ENCODE measurements at places on chromosomes 5 and 9.
A peak's percentile ranks its signal among the peaks of the same experiment; 100 is the strongest.

- DNase-seq: no peak
These were observed 11.4 kb downstream of the JADE2 start for GRCh38 chr5:134536876-134537275.

DNA sequence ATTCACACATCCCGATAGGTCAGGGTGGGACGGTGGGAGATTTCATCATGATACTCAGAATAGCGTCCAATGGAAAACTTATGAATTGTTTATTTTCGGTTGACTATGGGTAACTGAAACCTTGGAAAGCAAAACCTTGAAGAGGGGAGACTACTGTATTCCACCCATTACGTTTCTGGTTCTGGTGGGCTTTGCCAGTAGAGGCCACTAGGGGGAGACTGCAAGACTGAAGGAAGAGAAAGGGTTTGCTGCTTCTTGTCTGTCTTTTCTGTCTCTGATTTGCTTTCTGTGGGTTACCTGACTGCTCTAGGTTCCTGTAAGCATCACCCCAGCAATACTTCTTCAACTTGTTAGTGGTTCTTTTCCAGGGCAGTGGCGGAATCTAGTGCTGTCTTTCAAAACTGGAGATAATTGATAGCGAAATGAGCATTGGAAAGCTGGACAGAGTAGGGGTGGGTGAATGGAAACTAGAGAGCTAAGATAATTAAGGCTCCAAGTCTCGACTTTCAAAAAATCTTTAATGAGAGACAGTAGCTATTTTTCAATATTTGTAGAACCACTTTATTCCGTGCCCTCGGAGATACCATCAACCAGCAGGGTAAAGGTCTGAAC is 27.0 kb downstream of the GRIN3A start:
- peak; percentile 43 for DNase-seq

- DNase-seq: no peak
These were observed 571.4 kb downstream of the ELAVL2 start for GRCh38 chr9:23254404-23255184.

GRCh38 chr5:55453211-55453610 is 81.6 kb downstream of the PLPP1 start:
- DNase-seq: peak; percentile 52

GRCh38 chr9:92328225-92328624 is 2.5 kb downstream of the CENPP start:
- DNase-seq: peak; percentile 42

DNA sequence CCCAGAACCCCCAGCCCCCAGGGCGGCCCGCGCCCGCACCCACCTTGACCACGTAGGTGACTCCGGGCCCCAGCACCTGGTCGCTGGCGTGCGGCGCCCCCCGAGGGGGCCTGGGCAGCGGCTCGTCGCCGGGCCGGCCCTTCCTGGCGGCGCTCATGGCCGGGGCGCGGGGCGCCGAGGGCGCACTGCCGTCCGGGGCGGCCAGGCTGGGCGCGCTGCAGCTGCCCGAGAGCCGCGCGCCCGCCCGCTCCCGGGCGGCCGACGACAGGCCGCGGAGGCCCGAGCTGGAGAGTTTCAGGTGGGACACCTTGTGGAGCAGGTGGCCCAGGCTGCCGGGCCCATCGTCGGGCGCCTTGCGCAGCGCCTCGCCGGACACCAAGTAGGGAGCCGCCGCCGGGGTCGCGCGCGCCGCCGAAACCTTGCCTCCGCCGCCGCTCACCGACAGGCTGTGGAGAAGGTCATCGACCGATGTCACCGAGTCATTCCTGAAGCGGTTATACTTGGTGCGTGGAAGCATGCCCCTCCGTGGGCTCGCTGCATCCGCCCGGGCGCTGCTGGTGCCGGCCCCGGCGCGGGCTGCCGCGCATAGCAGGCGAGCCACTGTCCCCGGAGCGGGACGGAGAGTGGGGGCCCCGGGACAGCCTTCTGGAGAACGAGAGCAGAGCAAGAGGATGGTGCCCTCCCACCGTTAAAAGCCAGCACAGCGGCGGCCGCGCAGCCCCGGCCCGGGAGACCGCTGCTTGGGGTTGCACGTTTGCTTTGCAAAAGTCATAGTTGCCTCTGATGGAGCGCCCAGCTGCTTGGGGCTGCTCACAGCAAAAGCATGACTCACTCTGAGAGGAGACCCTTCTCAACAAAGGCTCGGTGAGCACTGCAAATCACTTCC is at the start of gene SHC3:
Gene SHC3, minus strand, starts transcription at position 875 of the 886 bp plus-strand sequence. Its CDS starts 358 bp downstream, at position 517.
- DNase-seq: no peak

DNA sequence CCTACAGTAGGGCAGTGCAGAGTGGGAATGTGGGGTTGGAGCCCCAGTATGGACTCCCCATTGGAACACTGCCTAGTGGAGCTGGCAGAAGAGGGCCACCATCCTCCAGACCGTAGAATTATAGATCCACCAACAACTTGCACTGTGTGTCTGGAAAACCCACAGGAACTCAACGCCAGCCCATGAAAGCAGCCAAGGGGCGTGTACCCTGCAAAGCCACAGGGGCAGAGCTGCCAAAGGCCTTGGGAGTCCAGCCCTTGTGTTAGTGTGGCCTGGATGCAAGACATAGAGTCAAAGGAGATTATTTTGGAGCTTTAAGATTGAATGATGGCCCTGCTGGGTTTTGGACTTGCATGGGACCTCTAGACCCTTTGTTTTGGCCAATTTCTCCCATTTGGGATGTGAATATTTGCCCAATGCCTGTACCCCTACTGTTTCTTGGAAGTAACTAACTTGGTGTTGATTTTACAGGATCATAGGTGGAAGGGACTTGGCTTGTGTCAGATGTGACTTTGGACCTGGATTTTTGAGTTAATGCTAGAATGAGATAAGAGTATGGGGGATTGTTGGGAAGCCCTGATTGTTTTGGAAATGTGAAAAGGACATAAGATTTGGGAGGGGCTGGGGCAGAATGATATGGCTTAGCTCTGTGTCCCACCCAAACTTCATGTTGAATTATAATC is 266.8 kb downstream of the SEMA5A start:
- DNase-seq: no peak

DNA sequence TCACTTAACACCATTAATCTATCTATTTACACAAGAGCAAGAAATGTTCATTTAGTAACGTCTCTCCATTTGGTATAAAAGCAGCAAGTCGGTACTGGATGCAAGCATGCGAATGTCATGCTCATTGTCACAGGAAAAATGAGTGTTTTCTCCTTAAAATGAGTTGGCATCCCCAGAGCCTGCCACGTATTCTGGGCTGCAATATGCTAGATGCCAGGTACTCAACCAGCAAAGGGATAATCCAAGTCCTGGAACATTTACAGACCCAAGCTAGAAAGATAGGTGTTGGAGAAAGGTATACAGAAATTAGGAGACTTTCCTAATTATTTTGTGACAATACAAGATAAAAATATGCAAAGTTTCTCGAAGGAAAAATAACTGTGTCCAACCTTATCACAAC is 217.5 kb downstream of the EBF1 start:
- DNase-seq: no peak

DNA sequence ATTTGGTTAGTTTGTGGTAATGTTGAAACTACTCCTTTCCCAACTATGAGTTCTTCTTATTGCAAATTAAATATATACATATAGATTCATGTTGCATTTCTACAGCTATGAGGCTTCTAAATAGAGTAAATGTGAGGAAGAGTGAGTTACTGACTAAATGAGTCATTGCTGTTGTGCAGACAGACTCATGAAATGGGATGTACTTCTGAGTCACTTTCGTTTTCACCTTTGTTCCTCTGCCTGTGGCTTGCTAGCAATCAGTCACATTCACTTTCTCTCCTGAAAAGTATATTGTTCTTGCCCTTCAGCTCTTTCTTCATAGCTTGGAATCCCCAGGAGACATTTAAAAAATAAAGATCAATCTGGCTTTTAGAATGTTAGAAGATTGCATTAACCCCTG is 295.5 kb upstream of the SMC2 start:
- DNase-seq: no peak

DNA sequence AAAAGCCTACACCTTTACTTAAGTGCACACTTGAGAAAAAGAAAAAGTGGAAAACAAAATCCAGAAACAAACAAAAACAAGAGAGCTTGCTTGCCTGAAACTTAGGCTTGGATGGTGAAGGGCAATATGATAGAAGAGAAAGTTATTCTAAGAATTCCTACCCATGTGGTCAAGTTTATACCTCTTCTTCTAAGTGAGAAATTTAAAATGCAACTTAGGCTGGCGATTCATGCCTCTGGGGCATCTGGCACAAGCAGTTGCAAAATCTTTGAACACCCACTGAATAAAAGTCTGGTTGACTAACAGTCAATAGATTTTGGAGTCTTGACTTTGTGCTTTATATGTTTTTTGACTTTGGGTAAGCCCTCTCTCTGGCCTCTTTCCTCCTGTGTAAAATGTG is 239.6 kb downstream of the KDM4C start:
- no peak for DNase-seq

DNA sequence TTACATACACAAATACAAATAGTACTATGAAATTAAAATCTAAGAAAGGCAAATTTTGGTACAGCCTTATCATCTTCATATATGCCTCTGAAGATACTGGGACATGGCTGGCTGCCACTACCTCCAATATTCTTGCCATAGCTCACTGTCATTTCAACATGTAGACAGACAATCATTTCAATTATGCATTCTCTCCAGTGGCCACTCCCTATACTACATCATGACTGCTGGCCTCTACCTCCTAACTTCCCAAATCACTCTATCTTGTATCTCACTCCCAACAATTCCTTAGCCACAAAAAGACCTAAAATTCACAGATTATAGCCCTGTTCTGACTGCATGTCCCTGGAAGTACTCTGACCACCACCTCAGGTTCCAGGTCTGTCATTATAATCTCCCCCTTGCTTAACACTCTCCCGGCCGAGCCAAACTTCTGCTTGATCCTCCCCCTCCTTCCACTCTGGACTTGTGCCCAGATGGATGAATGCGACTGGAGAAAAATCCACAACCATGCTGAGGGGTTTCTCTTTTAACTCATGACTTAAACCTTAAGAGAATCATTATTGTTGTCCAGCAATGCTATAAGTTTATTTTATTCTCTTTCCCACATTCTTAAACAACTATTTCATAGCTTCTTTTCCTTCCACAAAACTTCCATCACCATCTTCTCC is 225.3 kb upstream of the TLE4 start:
- DNase-seq: no peak

DNA sequence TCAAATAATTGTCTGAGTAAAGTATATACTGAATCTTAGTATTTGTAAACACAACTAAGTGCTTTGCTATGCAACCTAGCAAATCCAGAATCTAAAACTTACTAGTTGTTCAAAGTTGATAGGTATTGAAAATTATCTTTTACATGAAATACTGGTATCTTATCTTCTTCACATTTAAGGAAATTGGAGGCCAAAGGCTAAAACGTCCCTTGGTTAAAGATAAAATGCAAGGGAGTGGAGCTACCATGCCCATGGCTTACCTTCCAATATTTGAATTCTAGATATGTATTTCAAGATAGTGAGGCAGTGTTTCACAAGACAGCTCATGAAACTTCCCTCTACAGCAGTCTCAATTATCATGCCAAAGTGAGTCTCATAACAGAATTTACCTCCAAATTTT is 373.5 kb downstream of the KIAA0825 start:
- peak; percentile 6 for DNase-seq
